MM.1S (cell line): ENCODE measurements at places on chromosomes 13 and 19.
A peak's percentile ranks its signal among the peaks of the same experiment; 100 is the strongest.

- no peak for DNase-seq
Measured at GRCh38 chr19:1492474-1493006, 1.6 kb downstream of the REEP6 start.

DNA sequence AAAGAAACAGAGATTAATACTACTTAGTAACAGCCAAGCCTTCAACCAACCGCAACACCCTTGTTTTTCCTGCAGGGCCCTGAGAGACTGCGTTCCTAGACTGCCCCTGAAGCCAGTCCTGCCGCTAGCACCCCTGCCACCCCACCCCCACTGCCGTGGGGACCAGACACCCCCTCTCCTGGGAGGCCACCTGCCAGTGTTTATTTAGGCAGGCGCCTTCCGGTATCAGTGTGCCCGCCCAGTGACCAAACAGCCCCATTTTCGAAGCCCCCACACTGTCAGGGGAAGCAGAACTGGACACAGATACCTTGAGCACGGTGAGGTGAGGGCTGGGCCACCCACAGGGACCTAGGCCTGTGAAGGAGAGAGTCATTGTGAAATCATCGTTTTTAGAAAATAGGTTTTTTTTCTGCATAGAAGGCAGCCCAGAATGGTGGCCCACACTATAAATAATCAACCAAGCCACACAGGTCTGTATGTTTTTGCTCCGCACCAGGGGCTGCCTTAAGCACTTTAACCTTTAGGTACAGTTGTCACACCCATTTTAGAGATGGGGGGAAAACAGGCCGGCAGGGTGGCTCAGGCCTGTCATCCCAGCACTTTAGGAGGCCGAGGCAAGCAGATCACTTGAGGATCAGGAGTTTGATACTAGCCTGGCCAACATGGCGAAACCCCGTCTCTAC, 3.5 kb upstream of the TLE5 start:
- peak; percentile 68 for DNase-seq

GRCh38 chr13:44471686-44472085, 98.1 kb downstream of the SERP2 start:
- DNase-seq: no peak

DNA sequence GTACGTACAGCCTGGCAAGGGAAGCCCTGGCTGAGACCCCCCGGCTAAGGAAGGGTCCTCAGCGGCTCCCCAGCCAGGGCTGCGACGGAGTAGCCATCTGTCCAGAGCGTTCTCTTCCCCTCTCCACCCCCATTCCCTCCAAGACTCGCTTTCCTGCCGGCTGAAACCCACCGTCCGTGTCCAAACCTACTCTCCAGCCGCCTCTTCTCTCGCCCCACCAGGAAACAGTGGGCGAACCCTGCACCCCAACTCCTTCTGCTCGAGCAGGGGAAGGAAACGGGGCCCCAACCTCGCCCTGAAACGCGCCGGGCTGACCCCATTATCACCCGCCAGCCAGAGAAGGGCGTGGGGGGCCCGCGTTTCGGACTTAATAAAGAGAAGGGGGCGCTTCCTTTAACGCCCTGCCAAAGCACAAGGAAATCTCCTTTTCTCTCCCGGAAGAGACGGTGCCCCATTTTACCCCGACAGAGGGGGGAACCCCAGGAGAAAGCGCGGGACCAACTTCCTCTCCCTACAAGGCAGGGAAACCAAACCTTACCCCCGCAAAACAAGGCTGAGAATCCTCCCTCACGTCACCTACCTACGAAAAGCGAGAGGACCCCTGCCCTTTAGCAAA, 2.5 kb downstream of the ZC3H4 start:
- peak; percentile 45 for DNase-seq

DNA sequence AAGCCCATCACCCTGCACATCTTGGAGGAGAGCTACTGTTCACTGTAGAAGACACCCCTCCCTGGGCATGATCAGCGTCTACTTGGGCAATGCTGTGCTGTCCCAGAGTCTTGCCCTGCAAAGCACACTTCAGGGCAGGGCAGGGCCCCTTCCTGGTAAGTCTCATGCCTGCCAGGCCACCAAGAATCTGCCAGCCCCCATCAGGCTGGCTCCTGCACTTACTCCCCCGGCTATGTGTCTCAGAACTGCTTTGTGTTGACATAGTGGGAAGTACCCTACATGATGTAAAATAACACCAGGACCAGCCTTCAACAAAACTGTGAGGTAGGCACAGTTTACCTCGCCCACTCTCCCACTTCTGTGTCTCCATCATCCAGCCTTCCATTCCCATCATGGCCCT, 27.8 kb upstream of the ATP12A start:
- no peak for DNase-seq

DNA sequence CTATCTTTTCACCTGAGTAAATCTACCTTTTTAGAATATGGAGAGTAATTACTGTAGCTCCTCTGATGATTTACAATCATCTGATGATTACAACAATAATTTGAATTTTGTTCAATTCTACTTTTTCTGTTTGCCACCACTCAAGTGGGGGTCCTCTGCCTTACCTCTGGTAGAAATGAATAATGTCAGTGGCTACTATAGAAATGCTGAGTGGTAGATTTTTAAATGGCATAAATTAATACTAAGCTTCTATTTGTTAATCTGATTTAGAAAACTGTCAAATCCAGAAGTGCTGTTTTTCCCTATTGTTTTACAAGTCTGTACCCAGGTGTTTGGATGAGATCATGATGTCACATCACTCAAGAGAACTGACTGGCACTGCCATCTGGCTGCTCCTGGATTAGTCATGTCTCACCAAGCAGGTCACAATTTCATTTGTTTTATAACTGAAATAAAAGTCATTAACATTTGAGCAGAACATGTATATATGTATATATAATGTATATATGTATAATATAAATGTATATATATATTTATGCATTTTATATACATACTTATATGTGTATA, 494.8 kb downstream of the TBC1D4 start:
- DNase-seq: no peak

DNA sequence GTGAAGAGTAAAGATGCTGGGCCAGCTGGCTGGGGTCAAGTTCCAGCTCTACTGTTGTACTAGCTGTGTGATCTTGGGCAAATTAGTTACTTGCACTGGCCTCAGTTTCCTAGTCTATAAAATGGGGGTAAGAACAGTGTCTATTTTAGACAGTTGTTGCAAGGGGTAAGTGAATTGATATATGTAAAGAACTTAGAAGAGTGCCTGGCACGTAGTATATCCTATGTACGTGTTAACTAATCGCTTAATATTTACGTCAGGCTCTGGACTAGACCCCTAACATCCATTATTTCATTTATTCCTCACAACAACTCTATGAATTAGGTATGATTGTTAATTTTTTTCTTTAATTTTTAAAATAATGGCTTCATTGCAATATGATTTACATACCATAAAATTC, 3.7 kb upstream of the LCP1 start:
- no peak for DNase-seq

DNA sequence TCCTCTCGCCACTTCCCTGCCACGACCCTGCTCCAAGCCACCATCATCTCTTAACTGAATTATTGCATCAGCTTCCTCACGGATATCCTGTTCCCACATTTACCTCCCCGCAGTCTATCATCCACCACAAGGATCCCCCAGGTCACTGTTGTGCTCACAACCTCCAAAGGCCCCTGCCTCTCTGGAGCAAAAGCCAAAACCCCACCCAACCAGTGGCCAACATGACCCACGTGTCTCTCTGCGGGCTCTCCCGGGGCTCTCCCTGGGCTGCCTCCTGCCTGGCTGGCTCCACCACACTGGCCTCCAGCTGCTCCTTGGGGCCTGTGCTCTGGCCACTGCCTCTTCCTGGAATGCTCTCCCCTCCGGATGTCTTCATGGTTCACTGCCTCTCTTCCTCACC, 809.3 kb downstream of the UQCRFS1 start:
- DNase-seq: no peak

DNA sequence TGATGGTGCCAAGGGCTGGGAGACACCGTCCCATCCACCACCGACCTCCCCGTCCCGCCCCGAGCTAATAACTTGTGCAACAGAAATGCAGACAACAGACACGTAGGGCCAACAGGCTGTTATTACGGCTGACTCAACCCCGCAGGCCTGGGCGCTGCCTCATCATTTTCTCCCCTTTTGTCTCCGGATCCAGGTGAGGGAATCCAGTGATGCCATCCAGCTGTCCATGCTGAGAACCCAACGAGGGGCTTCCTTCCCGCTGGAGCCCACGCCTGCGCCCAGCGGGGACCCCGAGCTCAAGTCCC, 6.4 kb upstream of the DIRAS1 start:
- DNase-seq: no peak

DNA sequence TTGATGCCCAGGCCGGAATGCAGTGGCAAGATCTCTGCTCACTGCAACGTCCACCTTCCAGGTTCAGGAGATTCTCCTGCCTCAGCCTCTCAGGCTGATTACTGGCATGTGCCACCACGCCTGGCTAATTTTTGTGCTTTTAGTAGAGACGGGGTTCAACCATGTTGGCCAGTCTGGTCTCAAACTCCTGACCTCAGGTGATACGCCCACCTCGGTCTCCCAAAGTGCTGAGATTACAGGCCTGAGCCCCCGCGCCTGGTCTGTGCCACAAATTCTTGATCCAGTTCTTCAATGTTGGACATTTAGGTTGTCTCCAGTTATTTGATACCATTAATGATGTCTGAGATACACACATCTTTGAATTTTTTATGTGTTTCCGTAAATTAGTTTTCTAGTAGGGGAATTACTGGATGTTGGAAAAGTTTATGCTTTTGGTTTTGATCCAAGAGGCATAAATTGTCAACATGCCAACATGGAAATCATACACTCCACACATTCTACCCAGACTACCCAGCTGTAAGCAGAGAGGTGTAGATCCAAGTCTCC, 525 bp upstream of the COG3 start:
- DNase-seq: no peak

GRCh38 chr19:10565028-10565566, 713 bp downstream of the KRI1 start:
- peak; percentile 69 for DNase-seq

DNA sequence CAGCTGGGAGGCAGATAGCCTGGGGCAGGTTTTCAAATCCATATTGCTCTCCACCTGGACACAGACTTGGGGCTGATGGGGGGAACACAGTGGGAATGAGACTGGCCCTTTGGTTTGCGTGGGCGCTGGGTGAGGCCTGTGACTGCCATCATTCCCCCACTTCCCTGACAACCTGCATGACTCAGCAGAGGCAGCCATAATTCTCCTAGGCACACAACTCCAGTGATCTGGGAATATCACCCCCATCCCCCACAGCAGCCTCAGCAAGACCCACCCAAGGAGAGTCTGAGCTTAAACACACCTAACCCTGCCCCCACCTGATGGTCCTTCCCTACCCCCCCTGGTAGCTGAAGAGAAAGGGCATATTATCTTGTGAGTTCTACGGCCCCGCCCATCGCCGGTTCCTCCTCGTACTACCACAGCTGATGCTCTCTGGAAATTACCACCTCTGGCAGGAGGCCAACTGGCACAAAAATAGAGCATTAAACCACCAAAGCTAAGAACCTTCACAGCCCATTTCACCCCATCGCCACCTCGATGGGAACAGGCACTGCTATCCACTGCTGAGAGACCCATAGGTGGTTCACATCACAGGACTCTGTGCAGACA, 71.0 kb downstream of the RNF17 start:
- peak; percentile 77 for DNase-seq

DNA sequence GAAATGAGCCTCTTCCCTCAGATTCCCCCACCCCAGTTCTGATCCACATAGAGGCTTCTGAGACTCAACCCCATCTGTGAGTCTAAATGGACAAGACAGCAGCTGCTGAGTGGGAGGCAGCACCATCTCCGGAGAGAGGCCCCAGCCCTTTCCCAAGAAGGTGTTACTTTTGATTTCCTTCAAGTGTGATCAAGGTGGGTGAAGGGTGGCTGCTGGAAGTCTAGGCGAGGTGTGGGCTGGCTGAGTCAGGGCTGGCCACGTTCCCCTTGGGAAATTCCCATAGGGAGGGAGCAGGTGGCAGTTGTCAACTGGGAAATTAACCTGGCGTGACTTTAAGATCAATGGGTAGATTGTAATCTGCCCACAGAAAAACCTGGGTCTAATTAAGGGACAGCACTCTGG, 148.0 kb downstream of the FOXO1 start:
- DNase-seq: no peak

GRCh38 chr13:80010846-80011245, 330.1 kb downstream of the SPRY2 start:
- DNase-seq: no peak

DNA sequence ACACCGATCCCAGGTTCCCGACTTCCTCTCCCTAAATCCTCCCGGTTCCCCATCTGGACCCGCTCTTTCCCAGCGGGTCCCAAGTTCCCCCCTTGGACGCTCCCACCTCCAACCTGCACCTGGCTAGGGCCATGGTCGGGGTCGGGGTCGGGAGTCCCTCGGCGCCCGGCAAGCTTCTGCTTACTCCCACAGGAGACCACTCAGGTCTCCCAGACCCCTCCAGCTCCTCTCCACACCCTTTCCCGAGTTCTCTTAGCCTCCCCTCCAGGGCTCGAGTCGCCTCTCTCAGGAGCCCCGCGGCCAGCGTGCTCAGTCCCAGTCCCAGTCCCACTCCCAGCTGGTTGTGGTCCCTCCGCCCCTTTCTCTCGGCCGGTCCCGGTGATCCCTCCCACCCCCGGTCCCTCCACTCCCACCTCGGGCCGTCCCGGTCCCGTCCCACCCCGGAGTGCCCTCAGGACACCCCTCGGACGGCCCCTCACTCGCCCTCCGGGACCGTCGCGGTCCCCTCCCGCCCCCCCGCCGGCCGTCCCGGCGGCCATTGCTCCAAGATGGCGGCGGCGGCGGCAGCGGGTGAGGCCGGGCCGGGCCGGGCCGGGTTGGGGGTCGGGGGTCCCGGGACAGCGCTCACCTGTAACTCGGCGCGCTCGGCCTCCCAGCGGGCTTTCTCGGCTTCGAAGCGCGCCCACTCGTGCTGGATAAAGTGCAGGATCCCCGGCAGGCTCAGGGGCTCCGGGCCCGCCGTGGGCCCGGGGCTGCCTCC, at the start of gene FKRP:
Gene FKRP (plus strand): TSS at position 537 of the 760 bp plus-strand sequence. CDS start 9,394 bp downstream, outside the sequence.
- no peak for DNase-seq

DNA sequence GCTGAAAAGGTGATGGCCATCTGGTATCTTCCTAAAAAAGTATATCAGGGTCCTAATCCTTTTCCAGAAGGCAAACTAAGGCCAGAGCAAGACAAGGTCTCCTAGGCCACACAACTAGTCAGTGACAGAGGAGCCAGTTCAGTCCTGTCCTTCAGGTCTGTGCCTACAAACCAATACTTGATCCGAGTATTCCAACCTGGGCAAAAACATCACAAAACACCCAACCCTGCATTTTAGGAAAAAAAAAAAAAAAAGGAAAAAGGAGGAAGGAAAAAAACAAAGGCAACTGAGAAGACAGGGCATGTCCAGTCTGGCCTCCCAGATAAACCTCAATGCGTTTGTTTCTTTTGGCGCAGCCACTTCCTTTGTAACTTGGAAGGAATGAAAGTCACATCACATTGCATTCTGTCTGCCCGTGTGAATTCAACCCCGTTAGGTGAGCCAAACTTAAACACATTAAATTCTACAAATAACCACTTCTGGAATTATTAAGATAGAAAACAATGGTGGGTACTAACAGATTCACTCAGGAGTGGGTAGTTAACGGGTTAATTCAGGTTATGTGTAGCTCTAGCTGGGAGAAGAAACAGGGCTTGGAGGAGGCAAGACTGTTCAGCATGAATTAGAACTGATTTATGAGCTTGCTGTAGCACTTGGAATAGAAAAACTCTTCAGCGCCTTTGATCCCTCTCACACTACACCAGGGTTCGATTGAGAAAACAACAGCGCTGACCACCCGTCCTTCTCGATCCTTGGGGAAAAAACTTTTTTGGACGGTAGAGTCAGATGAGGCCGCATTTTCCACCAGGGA, 43.0 kb upstream of the HNRNPA1L2 start:
- no peak for DNase-seq

- no peak for DNase-seq
Measured at GRCh38 chr13:52832313-52832712, 16.1 kb downstream of the PCDH8 start.

- DNase-seq: no peak
Measured at GRCh38 chr13:87667686-87668085, 3.5 kb upstream of the SLITRK5 start.
